RCC 7860 (cell line): ENCODE measurements at places on chromosomes 16 and 17.

DNA sequence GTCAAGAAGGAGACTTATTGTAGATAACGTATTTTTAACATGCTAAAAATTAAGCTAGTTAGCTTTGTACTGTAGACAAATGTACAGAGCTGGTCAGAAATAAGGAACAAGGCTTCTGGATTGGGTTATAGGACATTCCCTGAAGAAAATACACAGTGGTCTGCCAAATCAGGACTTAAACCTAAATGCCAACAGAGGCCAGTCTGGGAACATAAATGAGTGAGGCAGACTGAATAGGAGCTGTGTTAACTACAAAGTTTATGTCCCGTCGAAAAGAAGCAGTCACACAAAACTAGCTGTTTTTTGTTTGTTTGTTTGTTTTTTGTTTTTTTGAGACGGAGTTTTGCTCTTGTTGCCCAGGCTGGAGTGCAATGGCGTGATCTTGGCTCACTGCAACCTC lies 120.4 kb upstream of the C17orf78 start:
- DNase-seq, result no peak

DNA sequence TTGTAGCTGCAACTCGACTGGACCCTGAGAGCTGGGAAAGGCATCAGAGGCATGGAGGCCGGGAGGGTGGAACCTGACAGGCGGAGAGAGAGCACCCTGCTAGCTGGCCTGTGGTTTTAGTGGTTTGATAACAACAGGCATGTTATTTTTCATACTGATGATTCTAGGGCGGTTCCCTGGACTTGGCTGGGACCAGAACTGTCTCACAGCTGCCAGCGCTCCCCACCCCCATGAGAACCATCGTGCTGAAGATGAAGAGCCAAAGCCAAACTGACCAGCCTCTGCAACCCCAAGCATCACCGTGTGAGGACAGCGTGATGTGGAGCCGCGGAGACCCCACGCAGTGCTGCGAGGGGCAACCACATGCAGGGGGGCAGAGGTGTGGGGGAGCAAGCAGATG lies 28.5 kb downstream of the MXRA7 start:
- no peak for DNase-seq

- no peak for DNase-seq
These were observed 240.7 kb downstream of the CDH13 start for GRCh38 chr16:82867485-82867884.

GRCh38 chr17:34318474-34318873 lies 761 bp upstream of the CCL8 start:
- no peak for DNase-seq

DNA sequence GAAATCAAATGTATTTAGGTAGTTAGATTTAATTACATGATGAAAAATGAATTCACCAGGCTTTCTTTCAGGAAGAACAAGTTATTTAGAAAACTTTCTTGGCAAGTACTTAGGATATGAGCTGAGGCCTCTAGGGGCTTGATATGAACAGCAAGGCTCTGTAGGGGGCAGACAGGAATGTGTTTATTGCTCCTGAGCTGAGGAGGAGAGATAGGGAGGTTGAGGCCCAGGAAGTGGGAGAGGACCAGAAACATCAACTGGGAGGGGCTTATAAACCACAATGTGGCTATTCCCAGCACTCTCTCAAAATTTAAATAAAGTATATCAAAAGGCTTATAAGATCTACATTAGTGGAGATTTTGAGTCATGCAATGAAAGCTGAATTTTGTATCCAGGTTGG lies 154.0 kb upstream of the MAF start:
- no peak for DNase-seq

- DNase-seq, result no peak
These were observed 56.8 kb upstream of the SCNN1B start for GRCh38 chr16:23245268-23245667.

- DNase-seq, result no peak
These were observed 17.3 kb downstream of the COG1 start for GRCh38 chr17:73210002-73210678.

- no peak for DNase-seq
These were observed 754 bp upstream of the NOXO1 start for GRCh38 chr16:1982013-1982433.

DNA sequence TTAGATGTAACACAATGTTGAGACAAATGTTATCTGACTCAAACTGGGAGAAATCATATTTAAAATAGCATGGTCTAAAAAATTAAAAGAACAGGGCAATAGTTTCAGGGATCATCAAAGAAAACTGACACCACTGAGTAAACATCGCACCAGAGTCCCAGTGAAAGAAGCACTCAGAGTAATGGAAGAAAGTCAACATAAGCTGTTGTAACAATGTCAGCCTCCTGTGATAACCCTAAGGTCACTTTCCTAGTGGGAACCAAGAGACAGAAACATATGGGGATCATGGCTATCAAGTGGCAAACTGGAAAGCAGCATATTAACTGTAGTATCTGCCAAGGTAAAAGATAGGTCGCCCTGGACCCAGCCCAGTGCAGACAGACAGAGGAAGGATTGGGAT lies 160.8 kb downstream of the CA10 start:
- no peak for DNase-seq

- DNase-seq, result no peak
These were observed 11.1 kb upstream of the RNF112 start for GRCh38 chr17:19399750-19400450.

GRCh38 chr17:7176841-7177190 lies 2.4 kb downstream of the ASGR1 start:
- DNase-seq, result no peak

GRCh38 chr16:56848029-56848936 lies 16.7 kb upstream of the SLC12A3 start:
- peak; percentile 69 for DNase-seq

GRCh38 chr17:27871407-27871806 lies 21.8 kb downstream of the LYRM9 start:
- no peak for DNase-seq

DNA sequence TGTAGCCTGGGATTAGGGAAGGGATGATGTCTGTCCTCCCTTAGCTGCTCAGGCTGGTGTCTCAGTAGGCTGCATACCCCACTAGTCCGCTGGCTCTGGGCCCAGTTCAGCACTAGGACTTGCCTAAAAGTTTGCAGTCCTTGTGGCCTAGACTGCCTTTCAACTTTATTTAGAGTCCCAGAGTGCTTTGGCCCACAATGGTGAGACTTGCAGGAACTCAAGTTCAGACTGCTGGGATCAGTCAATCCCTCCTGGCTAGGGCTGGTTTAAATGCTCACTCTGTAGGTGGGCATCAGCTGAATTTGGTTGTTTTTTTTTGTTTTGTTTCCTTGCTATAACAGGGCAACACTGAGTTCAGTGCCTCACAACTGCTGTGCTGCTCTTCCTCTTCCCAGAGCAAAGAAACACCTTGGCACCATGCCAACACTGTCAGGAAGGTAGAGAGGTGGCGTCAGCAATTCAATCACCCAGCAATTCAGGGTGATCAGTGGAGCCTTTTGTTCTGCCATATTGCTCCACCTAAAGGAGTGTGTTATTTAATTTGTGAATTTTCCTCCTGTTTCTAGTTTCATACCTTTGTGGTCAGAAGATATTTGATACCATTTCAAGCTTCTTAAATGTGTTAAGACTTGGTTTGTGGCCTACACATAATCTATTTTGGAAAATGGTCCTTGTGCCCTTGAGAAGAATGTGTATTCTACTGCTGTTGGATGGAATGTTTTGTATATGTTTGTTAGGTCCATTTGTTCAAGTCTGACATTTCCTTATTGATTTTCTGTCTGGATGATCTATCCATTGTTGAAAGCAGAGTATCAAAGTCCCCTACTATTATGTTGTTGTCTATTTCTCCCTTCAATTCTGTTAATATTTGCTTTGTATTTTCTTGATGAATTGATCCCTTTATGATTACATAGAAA lies 284.0 kb upstream of the PMFBP1 start:
- no peak for DNase-seq

DNA sequence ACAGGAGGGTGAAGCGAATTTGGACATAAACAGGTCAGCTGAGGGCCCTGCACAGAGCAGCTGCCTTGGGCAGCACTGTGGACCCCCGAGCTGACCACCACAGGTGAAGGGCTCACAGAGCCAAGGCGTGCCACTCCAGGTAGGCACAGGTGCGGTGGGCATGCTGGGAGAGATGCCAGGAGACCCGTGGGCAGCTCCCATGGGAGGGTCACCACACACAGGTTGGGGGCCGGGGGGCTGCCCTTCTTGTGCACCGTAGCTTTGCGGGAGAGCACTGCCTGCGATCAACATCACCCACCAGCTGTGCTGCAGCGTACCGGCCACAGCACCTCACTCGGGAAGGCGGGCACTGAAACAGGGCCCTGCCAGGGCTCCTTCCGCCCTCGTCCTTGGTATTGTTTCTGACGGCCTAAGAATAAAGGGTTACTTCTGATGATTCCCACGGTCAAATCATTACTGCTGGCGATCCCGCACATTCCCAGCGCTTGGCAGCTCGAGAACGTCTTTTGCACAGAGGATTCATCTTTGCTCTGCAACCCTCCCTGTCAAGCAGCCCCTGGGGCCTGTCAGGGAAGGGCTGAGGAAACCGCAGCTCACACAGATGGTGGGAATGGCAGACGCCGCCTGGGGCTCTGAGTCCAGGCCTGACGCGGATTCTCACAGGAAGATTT lies 181.7 kb downstream of the BANP start:
- no peak for DNase-seq

GRCh38 chr16:28218109-28218508 lies 6.3 kb upstream of the XPO6 start:
- peak; percentile 16 for DNase-seq

DNA sequence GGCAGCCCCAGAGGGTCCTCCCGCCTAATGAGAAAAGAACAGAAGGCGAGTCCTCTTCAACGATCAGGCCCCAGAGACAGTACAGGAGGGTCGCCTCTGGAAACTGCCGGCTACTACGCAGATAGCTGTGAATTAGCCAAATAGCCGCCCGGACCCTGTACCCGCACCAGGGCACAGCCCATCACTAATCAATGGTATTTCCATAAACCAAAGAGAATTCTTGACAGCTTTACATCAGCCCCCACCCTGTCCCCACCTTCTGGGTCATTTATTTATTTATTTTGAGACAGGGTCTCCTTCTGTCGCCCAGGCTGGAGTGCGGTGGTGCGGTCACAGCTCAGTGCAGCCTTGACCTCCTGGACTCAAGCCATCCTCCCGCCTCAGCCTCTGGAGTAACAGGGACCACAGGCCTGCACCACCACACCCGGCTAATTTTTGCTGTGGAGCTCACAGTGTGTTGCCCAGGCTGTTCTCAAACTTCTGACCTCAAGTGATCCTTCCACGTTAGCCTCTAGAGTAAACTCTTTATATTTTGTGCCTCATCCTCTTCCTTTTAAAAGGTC lies 805 bp upstream of the CLCN7 start:
- no peak for DNase-seq

- peak; percentile 58 for DNase-seq
These were observed 20.6 kb downstream of the ADAM11 start for GRCh38 chr17:44779211-44780025.

DNA sequence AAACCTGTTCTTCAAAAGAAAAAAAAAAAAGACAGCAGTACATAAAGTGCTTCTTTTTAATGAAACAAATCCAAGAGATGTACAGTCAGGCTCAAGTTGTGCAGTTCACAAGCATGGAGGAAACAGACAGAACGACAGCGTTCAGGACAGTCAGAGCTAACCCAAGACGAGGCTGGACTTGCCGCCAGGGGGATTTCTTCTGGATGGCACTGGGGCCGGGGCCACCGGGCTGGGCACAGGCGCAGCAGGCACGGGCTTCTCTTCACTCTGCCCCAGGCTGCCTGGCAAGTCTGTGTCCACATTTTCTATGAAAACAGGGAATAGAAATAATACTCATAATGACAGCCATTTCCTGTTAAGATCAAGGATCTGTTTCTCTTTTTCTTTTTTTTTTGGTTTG lies 4.4 kb upstream of the NT5C start:
- no peak for DNase-seq
